Naive B cell (primary cell): ENCODE measurements at places on chromosomes 12 and 14.

GRCh38 chr12:48569946-48570345, at the start of gene LALBA:
Gene LALBA (minus strand): TSS chr12:48570046. CDS start chr12:48570020, 26 bp downstream.
- no peak for DNase-seq

DNA sequence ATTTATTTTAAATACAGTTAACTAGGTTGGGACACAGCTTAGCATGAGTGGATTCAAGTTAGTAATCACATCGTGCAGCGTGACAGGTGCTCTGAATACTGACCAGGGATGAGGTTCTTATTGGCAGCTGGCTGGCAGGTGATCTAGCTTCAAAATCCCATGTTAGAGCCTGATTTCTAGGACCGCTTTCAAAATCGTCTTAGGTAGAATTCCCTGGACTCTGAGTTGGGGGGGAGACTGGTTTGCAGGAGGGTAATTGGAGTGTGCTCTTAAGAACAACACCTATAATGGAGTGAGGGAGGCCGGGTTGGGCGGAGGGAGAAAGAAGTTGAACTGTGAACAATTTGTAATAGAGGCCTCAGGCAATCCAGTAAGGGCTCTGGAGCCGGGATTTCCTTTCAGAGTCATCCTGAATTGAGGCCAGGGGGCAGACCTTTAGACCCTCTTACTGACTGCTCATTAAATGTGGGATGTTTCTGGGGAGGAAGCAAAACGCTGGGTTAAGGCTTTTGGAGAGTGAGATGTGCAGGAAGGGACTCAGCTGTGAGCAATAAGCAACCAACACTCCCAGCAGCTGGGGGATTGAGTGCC, 874 bp upstream of the YARS2 start:
- DNase-seq: no peak

GRCh38 chr14:102187044-102187443, 47.3 kb downstream of the WDR20 start:
- DNase-seq: no peak

DNA sequence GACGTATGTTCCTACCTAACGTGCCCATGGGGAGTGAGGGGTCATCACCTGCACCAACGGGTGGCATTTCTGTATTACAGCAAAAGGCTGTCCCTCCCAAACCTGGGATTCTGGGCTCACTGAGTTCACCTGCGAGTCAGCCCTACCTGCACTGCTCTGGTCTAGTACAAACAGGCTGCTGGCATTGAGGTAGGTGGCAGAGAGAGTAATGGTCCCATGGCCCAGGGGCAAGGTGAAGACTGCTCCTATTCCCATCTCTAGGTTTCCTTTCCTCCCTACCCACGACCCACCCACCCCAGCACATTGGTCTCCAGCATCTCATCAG, 421 bp downstream of the SUOX start:
- DNase-seq: no peak
